HEK293T (cell line): ENCODE measurements at places on chromosomes 16 and 17.

DNA sequence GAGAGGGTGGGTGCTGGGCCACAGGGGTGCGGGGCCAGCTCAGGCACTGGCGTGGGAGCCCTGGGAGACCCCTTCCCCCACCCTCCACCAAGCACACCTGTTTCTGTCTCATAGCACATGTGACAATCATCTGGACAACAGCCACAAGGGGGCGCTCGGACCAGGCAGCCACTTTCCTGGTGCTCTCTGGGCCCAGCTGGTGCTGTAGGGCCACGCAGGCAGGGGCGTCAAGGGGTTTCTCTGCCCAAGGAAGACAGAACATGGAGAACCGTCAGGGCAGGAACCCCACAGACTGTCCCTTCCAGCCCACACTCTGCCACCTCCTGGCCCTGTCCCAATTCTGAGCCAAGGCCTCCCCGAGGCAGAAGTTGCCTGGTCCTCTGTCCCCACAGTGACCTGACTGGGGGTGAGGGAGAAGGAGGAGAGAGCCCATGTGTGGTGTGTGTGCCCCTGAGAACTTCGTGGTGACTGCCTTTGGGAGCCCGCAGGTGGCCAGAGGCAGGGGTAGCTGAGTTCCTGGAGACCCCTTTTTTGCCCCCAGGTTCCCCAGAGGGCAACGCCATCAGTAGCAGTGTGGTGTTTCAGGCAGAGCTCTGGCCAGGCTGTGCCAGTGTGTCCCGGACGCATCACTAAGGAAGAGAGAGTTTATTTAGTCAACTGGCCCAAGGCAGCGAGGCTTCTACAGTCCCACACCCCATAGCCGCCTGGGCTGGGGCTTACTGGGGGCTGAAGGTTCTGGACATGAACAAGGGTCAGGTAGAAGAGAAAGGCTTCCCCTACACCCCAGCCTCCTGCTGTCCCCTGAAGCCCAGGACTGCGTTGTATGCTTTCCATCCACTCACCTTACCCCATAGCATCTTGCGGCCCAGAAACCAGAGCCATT is 3.1 kb upstream of the SETD6 start:
- DNase-seq: peak; percentile 71

GRCh38 chr17:39340731-39341130 is 60.7 kb downstream of the FBXL20 start:
- no peak for DNase-seq

DNA sequence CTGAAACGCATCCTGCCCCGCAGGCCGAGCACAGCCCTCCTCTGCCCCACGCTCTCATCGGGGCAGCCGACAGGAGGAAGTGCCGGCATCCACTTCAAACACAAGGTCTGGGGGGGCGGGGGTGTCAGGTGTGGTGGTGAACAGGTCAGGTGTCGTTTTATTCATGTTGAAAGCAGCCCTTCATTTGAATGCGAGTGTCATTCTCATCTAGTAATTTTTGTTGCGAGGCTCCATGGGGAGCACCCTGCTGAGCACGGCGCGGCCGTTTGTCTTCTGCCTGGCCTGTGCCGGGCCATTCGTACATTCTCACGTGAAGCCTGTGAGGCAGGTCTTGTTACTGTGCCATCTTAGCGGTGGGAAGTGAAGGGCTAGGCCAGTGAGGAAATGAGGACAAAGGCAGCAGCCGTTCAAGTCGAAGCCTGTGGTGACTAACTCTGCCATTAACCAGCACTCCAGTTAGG is 1.9 kb downstream of the ACSF3 start:
- no peak for DNase-seq

GRCh38 chr16:1932050-1933028 is 10.7 kb downstream of the MSRB1 start:
- no peak for DNase-seq

- no peak for DNase-seq
Observed at GRCh38 chr17:78748048-78748729, 33.9 kb downstream of the CYTH1 start.

DNA sequence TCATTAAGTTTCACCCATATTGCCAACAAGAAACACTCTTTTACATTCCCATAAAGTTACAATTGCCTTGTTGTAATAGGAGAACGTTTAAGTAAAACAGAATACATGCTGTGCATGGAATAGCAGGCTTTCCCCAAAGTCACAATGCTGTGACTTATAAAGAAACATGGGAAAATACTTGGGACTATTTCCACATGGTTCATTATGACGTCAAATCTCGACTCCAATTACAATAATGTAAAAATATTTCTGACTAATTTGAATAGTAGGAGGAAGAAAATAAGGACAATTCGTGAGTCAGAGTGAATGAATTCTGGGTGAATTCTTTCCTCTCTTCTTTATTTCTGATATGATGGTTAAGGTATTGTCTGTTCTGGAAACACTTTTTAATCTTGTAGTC is 52.8 kb downstream of the CDH11 start:
- no peak for DNase-seq

DNA sequence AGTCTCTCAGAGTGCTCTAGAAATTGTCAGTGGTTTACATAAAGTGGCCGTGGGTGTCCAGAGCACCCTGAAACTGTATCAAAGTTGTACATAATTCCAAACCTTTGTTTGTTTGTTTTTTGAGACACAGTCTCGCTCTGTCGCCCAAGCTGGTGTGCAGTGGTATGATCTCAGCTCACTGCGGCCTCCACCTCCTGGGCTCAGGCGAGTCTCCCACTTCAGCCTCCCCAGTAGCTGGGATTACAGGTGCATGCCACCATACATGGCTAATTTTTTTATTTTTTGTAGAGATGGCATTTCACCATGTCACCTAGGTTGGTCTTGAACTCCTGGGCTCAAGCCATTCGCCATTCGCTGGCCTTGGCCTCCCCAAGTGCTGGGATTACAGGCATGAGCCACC is 24.3 kb upstream of the ADGRG1 start:
- no peak for DNase-seq

DNA sequence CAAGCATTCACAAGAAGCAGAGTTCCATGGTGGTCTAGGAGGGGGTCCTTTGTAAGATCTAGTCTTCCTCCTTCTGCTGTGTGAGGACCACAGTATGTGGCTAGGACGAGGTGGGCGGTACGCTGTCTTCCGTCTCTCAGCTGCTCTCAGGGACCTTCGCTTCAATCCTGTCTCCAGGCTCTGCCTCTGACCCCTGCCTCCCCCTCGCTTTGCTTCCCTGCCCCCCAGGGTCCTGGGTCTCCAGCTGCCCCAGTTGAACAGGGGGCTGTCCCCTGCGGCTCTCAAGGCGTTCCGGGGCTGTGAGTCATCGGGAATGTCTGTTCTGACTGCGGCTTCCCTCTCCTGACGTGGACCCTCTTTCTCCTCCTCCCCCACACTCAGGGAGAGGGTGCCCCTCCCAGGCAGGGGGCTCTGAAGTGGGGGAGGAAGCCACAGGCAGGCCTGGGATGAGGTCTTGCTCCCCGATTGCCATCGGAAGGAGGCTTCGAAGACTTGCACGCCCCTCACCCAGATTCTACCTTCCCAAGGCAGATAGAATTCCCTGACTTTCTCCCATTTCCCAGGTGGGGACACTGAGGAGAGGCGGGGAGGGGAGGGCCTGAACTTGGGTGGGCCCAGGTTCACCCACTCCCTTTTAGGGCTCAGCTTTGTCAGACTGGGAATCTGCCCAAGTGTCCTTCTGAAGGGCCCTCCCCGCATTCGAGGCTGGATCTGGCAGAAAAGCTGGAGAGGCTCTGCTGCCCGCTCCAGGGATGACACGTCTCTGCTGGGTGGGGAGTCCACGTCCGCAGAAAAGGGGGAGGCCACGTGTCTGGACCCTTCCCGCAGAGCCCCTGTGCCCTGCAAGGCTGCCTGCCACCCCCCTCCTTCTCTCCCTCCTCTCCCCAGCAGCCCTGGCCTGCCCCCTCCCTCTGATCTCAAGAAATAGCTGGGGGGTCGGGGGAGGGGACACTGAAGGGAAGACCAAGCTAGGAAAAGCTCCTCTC is 9.1 kb upstream of the COL1A1 start:
- no peak for DNase-seq

GRCh38 chr16:67917852-67918236 is 13.8 kb downstream of the CTRL start:
- no peak for DNase-seq

DNA sequence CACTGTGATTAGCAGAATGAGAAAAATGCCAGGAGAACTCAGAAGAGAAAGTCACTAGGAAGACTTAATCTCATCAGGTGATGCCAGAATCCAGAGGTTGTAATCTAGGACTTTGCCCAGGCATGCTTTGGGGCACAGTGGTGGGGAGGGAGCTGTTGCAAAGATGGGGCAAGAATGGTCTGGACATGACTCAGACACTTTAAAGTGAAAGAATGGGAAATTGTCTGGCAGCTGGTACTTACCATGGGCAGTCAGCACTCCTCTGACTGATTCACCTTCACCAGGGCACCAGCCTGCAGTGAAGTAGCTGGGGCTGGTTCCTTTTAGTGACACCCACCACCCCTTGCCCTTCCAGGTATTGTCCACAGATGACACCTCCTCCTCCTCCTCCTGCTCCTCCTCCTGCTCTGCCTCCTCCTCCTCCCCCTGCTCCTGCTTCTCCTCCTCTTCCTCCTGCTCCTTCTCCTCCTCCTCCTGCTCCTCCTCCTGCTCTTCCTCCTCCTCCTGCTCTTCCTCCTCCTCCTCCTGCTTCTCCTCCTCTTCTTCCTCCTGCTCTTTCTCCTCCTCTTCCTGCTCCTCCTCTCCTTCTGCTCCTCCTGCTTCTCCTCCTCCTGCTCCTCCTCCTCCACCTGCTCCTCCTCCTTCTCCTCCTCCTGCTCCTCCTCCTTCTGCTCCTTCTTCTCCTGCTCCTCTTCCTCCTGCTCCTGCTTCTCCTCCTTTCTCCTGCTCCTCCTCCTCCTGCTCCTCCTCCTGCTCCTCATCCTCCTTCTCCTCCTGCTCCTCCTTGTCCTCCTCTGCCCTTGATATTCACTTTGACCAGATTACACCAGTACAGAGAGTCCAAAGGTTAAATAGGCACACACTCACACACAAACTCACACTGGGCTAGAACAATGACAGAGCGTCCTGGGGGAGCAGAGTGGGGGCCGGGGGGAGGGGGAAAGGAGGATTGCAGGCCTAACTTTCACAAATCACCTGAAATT is at the start of gene CHD9NB:
TSS of gene CHD9NB (minus strand) at position 379 of the 983 bp plus-strand sequence. CDS start 8,739 bp downstream, outside the sequence.
- DNase-seq: no peak

DNA sequence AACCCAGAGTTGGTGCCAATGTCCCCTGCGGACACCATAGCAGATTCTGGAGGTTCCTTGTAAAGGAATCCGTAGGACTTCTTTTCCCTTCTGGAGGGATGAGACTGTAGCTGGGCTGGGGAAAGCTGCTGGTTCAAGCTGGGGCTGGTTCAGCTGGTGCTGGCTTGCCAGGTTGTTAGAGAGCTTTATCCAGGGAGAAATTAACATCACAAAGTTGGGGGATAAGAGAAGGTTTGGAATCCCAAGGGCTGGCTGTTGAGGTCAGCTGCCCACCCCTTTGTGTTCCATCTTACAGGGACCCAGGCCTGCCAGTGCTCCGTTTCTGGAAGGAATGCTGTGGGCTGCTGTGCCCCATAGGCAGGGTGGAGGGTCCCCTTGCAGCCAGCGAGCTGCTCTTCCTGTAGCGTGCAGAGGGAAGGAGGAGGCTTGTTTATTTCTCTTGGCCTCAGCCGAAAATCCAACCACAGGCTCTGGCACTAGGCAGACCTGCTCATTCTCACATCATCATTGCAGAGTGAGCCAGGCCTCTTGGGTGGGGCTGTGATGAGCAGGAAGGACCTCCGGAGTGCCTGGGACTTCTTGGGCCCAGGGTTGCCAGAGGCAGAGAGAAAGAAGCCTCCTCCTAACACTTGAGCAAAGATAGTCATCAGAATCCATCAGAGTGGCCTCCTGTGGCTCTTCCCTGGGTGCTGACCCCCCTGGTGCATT is 251.1 kb downstream of the SEC14L1 start:
- no peak for DNase-seq

DNA sequence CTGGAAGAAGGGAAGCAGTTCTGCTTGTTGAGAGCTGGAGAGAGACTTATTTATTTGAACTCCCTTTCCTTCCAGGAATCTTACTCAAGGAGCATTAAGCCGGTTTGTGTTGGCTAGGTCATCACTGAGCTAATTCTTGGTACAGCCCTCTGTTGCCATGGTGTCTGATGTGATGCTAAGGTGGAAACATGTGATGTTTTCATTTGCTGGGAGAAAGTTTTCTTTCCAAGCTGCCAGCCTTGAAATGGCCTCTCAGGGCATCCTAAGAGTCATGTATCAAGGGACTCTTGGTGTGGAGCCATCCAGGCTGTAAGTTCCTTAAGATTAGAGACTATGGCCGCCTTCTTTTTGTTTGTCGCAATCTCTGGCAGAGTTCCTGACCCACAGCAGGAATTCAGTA is 4.2 kb downstream of the PSKH1 start:
- no peak for DNase-seq

- no peak for DNase-seq
Observed at GRCh38 chr17:58184986-58185761, 7.4 kb upstream of the EPX start.

DNA sequence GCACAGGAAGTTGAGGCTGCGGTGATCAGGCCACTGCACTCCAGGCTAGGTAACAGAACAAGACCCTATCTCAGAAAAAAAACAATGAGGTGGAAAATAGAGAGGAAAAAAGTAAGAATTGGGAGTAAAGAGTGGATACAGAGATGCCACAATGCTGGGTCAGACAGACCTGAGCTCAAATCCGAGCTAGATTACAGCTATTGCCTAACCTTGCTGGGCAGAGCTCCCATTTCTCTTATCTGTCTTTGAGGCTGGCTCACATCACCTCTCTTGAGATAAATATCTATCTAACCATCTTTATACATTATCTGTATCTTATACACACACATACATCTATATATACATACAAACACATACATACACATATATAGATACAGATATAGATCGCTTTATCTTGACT is 59.0 kb downstream of the ACSM2B start:
- no peak for DNase-seq

- no peak for DNase-seq
Observed at GRCh38 chr17:43316522-43317142, 82.2 kb upstream of the ARL4D start.

GRCh38 chr17:64162554-64162953 is 32.6 kb upstream of the ERN1 start:
- DNase-seq: no peak

DNA sequence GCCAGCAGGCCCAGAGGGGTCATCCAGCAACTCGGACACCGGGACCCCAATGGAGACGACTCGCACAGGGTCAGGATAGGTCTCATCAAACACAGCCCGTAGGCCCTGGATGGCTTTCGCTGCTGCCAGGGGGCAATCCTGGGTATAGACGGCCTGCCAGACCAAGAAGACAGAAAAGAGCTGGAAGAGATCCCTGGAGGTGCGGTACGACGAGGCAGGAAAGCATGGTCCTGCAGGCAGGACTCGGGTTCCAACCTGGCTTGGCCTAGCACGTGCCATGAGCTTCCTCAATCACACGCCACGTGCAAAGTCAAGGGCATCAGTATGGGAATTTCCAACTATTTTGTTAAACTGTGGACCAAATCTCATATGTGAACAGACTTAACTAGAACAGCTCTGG is 6.3 kb upstream of the EXOSC6 start:
- no peak for DNase-seq

- DNase-seq: no peak
Observed at GRCh38 chr17:78343187-78343542, 16.7 kb downstream of the SOCS3 start.

GRCh38 chr17:65593092-65593854 is 31.8 kb upstream of the AXIN2 start:
- DNase-seq: no peak

GRCh38 chr17:58329810-58330537 is 1.4 kb upstream of the TSPOAP1 start:
- no peak for DNase-seq
